Tongue (tissue), 3 donors: ENCODE measurements at places on chromosomes 6 and 20. TPM values are rescaled to one million over a fixed set of nuclear protein-coding genes. Genes with fewer than 3 reads are reported as not detected.

DNA sequence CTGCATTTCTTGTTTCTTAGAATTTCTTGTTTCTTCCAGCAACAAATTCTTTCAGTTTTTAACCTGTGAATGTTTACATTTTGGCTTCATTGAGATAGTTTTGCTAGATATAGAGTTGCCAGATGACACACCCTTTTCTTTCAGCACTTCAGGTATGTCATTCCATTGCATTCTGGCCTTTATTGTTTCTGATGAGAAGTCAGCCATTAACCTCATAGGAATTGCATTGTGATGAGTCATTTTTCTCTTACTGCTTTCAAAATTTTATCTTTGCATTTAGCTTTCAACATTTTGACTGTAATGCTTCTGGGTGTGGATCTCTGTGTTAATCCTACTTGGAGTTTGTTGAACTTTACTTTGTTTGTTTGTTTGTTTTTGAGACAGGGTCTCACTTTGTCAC, 440.3 kb upstream of the HS3ST5 start:
- DNase-seq = no peak

- DNase-seq = no peak
Observed at GRCh38 chr6:126351960-126352359, 12.0 kb downstream of the CENPW start.

- DNase-seq = no peak
Observed at GRCh38 chr20:16865406-16865805, 117.2 kb downstream of the OTOR start.

- DNase-seq = no peak
Observed at GRCh38 chr20:4050203-4050980, 35.0 kb upstream of the RNF24 start.

DNA sequence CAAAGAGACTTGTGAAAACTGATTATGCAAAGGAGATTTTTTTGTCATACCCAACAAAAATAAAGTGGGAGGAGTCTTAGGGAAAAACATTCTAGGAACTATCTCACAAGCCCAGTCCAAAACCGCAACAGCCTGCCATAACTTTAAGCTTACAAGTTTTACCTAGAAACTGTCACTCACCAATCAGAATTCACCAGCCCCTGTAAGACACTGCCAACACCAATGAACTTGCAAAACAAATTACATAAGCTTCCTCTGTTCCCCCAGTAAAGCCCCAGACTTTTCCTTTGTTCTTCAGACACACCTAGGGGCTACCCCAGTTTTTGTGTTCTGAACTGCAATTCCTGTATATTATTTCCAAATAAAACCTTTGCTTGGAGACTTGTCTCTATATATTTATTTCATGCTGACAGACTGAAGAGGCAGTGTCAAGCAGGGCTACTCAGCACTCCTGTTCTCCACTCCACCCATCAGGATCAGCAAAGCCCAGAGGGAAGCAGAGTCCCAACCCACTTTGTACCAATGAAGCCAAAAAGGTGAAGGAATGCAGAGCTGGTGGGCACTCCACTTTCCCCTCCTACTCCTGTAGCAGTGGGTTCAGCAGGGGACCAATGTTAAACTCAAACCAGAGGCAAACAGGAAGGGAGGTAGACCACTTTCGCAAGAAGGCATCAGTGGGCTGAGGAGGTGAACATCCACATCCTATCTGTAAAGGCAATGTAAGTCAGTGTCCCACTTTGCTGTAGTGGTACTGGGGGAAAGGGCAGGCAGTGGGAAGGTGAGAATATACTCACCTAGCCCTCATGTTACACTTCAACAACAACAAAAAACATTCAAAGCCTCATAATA, 142.5 kb upstream of the RUNX2 start:
- peak; percentile 2 for DNase-seq

- no peak for DNase-seq
Observed at GRCh38 chr20:54548849-54549248, 73.5 kb downstream of the DOK5 start.

Gene ZDHHC14
- total RNA-seq = 6.5 TPM

Gene TFAP2D
- not detected for total RNA-seq

Gene C20orf204
- total RNA-seq = 0.82 TPM

Gene NXT1
- 21.1 TPM for total RNA-seq

Gene CDYL
- total RNA-seq = 32.6 TPM

Gene MCCD1
- not detected for total RNA-seq

Gene KHDC1L
- total RNA-seq = not detected
